ENCODE measurements at places on chromosomes 5 and 9.

DNA sequence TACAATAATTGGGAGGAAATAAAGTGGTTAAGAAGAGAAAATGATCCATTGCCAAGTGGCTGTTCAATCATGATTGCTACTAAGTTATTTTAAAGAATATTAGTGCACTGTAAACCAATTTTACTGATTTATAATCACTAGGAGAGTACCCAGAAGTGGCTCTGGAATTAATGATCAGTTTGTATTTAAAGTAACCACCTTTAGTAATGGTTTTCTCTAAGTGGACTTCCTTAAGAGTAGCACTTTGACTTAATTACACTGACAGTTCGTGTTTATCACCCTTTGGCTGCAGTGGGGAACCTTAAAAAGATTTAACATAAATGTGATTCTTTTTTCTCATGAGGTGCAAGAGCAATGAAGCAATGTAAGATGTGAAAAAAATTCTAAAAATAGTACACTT lies 310.8 kb downstream of the CDH12 start:
- no peak for DNase-seq

DNA sequence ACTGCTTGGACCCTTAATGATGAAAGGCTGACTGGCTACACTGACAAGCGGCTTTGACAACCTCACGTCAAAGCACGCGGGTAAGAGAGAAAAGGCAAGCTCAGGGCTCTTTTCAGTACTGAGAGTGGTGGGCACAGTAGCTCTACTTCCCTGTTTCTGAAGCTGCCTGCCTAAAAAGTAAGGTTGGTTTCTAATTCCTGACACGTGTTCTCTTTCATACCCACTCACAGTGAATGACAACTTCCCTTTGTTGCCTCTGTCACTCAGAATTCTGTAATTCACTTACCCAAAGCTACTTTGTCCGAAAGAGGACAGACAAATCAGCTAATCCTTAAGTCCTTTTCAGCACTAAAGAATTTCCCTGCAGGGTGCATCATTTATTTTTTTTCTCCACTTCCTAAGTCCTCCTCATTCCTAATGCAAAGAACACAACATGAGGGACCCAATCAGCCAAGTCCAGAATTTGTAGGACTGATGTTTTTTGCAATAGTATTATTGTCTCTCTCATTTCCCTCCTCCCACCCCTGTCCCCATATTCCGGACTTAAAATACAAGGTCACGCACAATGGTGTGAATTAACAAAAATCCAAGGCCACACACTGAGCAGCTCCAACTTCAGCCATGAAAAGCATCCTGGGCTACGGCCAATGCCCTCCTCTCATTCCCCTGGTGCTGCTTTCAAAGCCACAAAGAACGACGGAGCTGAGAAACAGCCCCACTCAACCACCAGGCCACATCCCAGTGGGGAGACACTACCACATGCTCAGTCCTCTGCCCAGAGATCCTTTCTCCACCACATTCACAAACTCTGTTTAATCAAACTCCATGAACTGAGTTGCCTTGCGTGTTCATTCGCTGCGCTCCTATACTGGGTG lies 221.0 kb downstream of the TSSK1B start:
- no peak for DNase-seq

GRCh38 chr5:138649316-138649720 lies 74.1 kb upstream of the HSPA9 start:
- no peak for DNase-seq

GRCh38 chr5:59842999-59843398 lies 50.5 kb downstream of the PDE4D start:
- DNase-seq: no peak

DNA sequence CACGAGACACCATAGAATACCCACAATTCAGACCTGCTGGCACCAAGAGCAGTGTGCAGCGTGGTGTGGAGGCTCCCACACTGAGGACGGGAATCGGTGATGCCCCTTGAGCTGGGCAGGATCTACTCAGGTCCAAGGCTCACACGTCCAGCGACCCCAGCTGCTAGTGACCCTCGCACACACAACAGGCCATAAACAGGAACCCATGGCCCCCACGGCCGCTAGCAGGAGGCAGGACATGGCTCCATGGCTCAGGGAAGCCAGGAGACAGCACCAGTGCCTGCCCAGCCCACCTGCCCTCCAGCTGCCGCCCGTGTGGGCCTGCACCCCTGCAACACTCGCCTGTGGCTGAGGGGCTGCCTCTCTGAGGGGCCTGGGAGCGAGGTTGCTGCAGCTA lies 43.4 kb upstream of the SLC9A3 start:
- no peak for DNase-seq

DNA sequence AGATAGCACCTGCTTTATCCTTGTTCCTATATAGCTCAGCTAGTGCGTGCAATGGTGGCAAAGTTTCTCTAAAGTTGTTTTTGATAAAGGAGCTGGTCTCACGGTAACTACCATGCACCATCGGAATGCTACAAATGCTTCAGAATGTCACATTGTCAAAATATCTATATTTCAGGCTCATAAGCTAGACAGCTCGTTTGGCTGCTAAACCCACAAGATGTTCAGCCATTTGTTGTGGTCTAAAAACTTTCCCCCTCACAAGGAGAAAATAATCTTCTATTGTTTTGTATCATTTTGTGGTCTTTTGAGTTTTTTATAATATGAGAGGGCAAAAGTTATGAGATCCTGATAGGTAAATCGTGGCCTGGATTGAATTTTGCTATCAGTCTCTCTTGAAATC lies 137.9 kb downstream of the NTRK2 start:
- no peak for DNase-seq
